Smooth muscle cell of the brain vasculature (primary cell): ENCODE measurements at places on chromosomes 5 and 9.

GRCh38 chr5:18305288-18305924 lies 671.1 kb downstream of the TAF11L14 start:
- peak; percentile 18 for DNase-seq

GRCh38 chr9:9283159-9283986 lies 1329.4 kb downstream of the PTPRD start:
- DNase-seq: no peak

DNA sequence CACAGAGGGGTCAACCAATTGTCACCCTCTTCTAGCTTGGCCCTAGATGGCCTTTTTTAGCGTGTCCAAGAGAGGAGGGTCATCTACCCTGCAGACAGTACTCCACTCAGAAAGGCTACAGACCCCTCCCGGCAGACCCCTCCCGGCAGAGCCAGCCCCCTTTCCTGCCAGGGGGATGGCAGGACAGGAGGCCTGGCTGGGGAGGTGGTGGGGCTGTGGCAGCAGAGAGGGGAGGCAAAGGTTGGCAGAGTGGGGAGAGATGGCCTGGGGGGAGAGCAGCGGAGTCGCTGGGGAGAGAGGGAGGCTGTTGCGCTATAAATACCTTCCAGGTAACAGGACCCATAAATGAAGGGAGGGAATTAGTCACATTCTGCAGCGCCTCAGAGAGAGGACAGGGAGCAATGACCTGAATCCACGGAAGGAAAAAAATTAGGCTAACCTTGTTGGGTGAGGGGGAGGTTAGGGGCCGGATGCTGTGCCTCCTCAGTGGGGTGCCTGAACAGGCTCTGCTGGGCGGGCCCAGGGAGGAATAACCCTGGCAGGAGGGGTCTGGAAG lies 32.9 kb upstream of the PSD2 start:
- no peak for DNase-seq

- DNase-seq: no peak
Observed at GRCh38 chr5:146301626-146302025, 37.0 kb upstream of the POU4F3 start.

DNA sequence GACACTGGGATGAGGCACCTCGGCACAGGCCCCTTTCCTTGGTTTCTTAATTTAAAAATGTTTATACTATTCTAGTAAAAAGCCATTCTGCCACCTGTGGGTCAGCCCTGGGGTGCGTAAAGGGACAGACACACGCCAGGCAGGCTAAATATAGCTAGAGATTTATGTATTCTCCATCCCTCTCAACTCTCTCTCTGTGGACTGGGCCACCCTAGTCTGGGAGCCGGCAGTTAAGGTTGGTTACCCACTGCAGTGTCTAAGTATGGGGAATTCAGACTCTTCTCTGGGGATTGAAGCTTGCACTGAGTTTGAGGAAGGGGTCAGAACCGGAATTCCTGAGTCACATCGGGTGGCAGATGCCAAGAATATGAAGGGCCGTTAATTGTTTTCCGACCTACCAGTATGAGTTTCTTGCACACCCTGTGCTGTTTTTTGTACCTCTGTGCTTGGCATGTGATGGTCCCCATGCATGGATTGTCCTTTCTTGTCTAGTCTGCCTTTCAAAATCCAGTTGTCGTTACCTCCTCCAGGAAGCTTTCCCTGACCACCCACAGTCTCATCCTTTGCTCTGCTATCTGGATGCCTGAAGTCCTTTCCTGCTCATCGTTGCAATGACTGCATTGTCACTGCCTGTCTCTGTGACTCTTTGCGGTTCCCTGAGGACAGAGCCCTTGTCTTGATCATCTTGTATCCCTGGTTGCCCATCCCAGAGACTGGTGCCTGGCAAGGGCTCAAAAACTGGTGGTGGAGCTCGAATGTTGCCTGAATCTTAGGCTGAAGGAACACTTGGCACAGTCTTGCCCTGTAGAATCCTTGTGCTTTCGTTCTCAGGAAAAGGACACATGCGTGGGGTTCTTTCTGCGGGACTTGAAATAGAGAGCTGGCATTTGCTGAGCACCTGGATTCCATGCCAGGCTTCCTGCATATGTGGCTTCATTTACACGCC lies 2.1 kb downstream of the NEURL1B start:
- DNase-seq: no peak

GRCh38 chr9:77892955-77893514 lies 138.6 kb downstream of the GNAQ start:
- no peak for DNase-seq

DNA sequence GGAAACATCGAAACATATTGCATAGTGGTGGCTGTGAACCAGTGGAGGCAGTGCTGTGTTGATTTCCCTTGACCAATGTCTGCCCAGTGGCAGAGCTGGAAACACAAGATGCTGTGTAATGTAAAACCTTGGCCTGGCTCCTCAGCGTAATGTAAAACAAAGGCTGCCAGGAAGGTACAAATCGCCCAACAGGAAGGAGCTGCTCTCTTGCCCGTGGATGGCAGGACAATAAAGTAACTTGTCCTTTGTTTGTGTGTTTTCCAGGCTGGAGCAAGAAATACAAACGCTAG lies 143.4 kb downstream of the PALM2AKAP2 start:
- DNase-seq: no peak

DNA sequence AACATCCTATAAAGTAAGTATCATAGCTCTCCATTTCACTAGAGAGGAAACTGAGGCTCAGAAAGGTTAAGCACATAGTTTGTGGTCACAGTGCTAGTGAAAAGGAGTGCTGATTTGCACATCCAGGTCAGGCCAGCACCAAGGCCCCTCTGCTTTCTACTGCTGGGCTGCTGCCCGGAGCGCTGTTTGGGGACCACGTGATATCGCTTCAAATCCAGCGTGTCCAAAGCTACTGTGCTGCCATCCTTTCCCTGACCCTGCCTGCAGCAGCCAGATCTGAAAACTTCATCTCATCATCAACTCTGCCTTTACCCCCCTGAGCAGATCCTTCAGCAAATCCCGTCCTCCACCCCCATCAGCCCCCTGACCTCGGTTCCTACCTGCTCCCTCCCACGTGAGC lies 40.7 kb upstream of the AKNA start:
- DNase-seq: no peak

GRCh38 chr9:110288503-110288902 lies 32.2 kb upstream of the TXN start:
- DNase-seq: no peak

- no peak for DNase-seq
Observed at GRCh38 chr5:135977375-135977928, 22.7 kb upstream of the LECT2 start.

DNA sequence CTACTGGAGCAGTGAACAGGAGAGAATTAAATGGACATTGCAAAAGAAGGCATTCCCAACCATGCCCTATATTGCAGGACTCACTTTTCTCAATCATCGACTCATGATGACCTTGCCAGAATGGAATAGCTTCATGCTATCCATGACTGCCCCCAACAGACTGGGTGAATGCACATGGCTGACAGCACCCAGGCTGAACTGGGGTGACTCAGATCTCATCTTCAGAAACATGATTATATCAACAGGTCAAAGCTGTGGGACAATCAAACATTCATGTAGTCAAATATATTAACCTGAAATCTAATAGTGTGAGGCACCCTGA lies 34.7 kb upstream of the MIER3 start:
- no peak for DNase-seq

DNA sequence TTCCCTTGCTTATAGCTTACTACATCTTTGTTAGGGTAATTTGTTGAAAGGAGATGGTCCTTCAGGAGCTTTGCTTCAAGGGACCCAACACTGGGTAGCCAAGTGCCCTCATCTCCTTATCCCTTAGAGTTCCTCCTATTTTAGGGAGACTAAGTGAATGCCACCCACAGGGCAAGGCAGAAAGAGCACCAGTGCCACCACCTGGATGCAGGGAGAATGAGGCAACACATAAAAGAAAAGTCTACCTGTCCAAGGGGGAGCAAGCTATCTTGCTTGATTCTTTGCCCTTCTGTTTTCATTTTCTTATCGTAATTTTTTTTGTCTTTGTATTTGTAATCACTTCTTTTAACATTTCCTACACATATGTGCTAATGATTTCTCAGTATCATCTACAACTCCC lies 205.5 kb downstream of the NPR3 start:
- DNase-seq: peak; percentile 9

GRCh38 chr9:101671567-101671966 lies 66.9 kb downstream of the GRIN3A start:
- no peak for DNase-seq

GRCh38 chr9:137434498-137435380 lies 6.4 kb downstream of the ENTPD8 start:
- no peak for DNase-seq

DNA sequence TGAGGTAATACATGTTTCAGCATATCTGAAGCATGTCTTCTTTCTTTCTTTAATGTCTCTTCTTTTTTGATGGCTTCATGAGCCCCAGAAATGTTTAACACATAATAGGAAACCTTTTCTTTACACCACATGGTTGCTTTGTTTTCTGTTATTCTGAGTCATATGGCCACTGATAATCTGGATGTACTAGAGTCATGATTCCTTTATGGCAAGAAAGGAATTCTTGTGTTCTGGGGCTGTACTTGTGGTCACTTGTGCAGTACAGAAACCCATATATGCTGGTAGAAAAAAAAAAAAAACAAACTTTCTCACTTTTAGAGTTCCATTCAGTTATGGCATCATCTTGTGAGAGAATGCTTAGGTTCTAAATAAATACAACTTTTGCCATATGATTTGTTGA lies 1669.3 kb upstream of the CDH9 start:
- DNase-seq: no peak

- DNase-seq: no peak
Observed at GRCh38 chr5:169881702-169882303, 98.5 kb downstream of the INSYN2B start.

DNA sequence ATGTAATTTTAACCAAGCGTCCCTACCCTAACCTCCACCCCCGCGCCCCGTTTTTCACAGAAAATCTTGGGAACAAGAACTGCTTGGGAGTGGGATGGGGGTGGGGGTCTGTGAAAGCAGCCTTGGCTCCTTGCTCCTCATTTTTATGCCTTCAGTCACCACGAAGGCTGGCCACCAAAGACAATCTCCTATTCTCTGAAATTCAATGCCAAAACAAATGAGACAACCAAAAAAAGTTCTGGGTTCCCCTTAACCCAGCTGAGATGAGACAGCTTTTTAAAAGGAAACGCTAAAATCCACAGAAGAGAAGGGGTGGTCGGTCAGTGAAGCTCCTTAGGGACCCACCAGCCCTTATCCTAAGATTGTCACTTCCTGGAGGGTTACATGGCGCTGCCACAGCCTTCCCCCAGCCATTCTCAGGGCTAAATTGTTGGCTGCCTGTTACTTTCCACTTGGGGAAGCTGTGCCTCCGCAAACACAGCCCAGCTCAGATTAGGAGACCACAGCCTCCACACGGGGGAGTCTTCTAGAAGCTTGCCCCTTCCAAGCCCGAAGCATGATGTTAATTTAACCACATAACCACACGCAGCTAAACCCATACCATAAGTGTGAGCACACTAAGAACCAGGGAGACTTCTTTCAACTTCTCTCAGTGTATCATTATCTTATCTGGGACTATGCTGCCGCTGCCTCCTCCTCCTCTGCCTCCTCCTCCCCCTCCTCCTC lies 136.3 kb downstream of the FOXD1 start:
- DNase-seq: peak; percentile 81

DNA sequence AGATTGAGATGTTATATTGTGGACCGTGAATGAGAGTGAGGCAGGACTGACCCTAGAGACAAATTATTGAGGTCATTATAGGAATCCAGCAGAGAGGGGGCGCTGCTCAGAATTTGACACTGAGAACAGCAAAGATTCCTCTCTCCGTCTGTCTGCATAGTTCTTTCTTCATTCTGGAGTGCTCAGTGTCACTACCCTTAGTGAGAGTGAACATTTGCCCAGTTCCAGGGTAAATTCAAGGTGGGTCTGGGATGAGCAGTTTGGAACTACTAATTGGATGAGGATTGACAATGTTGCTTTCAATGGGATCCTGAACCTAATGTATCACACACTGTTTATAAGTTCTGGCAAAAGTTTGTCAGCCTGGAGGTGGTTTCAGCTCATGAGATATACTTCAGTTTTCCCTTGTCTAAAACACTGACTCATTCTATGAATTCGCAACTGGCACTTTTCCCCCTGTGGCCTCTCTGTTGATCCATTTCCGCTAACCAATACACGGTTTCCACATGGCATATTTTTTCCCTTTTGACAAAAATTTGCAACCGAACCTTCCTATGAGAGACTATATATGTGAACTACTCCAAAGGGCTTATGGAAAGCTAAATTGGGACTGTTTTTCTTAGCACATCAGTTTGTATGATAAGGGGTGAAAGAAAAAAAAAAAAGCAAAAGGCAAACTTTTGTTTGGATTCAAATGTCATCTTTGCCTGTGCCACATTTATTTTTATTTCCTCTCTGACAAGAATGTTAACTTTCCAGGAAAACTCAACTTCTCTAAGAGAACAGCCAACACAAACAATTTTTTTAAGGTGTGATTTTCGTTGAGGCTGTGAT lies 1240.7 kb upstream of the WWC1 start:
- DNase-seq: no peak

DNA sequence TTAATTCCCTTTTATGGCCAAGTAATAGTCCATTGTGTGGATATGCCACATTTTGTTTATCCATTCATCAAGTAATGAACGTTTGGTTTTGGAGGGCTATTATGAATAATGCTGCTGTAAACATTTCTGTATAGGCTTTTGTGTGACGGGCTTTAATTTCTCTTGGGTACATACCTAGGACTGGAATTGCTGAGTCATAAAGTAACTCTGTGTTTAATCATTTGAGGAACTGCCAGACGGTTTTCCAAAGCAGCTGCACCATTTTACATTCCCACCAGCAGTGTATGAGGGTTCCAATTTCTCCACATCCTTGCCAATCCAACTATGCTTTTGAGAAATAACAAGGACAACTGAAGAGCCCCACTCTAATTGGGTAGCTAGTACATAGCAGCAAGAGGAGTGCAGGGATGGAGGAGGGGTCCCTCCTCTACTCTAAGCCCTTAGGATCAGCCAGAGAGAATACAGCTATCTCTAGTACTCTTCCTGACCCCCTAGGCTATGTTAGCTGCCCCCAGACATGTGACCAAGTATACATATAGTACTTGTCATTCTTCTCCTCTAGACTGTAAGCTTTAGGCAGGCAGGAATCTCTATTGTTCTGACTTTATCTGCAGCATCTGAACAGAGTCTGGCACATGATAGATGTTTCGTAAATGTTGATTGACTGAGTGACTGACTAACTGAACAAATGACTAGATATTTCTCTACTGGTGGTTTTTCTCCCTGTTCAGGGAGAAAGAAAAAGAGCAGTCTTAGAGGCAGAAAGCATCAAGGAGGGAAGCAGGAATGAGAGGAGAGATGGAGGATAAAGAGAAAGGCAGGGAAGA lies 22.1 kb upstream of the MATR3 start:
- DNase-seq: no peak

DNA sequence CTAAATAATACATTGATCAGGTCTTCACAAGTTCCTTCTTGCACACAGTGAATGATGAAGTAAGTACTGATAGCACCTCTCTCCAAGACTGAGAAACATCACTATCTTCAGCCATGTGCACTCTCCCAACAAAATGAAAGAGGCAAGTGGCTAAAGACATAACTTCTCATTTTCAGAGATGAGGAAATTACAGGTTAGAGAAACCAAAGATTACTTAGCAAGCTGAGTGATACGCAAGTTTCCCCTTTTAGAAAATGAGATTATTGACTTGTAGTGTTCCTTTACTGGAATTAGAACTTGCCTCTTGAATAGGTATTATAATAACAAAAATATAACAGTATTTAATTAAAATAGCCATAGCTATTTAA lies 21.6 kb downstream of the CEMIP2 start:
- DNase-seq: no peak

GRCh38 chr9:14219850-14220249 lies 94.1 kb downstream of the NFIB start:
- DNase-seq: no peak
